Left kidney (tissue), 8 donors: ENCODE measurements at places on chromosomes 6 and 20.

DNA sequence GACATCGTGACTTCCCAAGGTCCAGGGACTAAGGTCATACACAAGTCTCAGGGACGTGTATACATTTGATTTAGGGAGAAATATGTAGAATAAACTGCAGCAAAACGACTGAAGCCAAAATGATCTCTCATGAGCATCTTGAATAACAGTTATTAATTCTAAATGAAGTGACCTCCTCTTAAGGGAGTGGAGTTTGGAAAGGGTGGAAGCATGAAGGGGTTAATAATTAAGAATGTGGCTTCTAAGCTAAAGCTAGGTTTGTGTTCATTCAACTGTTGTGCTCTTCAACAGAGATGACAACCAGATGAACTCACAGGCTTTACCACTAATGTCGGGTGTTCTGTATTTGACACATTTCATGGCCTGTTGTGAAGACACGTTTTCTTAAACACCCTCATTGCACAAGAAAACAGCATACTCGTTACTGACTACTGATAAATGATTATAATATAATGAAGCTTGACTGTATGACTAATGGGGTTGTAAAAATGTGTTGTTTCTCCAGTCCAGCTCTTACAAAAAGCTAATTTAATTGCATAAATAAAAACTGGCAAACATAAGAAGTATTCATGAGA, 1.5 kb downstream of the PPP1R14C start:
- no peak for DNase-seq

DNA sequence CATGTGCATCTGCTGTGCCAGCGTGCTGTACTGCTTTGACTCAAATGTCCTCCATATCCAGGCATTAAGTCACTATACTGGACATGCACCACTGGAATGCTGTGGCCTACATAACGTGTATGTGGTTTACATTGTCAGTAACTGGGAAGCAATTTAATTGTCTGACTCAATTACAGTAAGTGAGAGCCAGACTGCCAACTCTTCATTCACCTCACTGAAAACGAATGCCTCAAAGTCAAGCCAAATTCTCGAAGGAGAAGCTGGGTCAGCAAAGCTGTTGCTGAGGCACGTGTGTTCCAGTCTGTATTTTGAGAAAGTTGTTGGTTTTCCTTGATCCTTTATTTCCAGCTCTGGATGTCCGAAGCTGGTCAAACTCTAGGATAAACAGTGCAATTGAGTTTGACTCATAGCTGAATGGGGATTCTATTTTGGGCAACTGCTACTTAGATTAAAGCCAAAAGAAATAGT, 534.3 kb downstream of the COL12A1 start:
- no peak for DNase-seq

- DNase-seq: no peak
Observed at GRCh38 chr6:76633259-76633658, 560.8 kb upstream of the IMPG1 start.

DNA sequence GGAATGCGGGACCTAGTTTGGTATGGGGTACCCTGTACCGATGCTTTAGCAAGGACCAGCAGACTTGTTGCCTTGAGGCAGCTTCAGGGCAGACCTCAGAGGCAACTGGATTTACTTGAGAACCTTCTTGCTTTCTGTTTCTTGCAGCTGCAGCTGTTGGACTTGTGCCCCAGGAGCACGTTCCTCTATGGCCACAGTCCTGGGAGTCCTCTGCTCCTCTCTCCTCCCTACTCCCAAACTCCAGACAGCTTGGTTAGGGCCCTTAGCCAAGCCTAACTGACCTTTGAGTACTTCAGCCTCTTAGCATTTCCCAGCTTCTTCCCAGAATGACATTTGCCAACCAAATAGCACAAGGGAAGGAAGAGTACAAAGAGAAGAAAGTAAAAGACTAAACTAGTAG, 34.7 kb downstream of the GHRH start:
- DNase-seq: no peak

- DNase-seq: no peak
Observed at GRCh38 chr6:56279331-56280080, 32.1 kb upstream of the COL21A1 start.

GRCh38 chr6:80690551-80691131, 584.2 kb downstream of the BCKDHB start:
- DNase-seq: no peak

GRCh38 chr6:45854149-45854742, 161.4 kb downstream of the CLIC5 start:
- DNase-seq: no peak

GRCh38 chr6:135647521-135647920, 150.0 kb upstream of the AHI1 start:
- no peak for DNase-seq

DNA sequence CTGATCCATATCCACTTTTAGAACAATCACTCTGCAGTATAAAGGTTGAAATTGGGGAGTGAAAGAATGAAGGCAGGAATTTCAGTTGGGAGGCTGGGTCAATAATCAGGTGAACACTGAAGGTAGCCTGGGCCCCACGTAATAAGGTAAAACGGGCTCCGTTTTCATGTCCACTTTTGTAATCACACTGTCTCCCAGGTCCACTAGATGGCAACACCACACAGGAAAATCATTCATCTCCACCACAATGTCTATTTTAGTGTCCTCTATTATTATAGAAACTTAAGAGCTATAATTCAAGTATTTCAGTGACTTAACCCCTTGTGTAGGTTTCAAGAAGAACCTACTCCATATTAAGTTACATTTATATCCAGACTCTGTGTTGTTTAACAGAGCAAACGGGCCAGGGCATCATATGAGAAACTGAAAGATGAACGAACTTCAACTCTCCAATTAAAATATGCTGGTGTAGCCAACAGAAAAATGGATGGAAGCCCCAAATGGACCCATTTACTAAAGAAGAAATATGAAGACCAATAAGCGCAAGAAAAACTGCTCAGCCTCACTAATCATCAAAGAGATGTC, 45.9 kb upstream of the MC3R start:
- DNase-seq: no peak

DNA sequence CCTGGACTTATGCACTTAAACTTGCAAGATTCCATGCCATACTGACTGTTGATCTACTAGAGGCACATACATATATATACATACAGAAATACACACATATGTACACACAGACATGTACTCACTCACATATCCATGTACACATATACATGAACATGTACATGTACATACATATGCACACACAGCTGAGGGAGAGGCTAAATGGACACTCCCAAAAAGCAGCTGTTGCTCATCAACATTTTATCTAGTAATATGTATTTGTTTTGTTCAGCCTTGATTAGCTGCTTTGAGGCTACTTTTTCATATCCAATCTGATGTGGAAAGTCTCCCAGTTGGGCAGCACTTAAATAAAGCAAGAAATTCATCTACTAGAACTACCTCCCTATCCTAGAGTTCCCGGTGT, 33.7 kb upstream of the FBXL4 start:
- no peak for DNase-seq

DNA sequence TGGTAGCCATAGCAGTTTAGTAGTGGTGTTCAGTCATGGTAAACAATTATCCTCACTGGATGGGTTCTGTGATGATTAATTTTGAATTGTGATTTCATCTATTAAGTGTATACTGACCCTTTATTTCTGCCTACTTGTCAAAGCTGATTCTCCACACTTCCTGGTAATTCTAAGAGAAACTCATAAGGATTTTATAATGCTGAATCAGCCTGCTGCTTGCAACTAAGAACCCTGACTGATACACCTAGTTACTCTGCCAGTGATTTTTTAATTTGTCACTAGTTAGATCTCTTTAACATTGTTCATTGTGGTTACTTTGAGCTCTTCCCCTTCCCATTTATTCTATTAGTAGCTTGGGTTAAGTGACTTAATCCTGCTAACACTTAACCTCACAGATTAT, 8.6 kb downstream of the CDC40 start:
- no peak for DNase-seq

- no peak for DNase-seq
Observed at GRCh38 chr6:125102891-125103290, 50.7 kb upstream of the TPD52L1 start.

DNA sequence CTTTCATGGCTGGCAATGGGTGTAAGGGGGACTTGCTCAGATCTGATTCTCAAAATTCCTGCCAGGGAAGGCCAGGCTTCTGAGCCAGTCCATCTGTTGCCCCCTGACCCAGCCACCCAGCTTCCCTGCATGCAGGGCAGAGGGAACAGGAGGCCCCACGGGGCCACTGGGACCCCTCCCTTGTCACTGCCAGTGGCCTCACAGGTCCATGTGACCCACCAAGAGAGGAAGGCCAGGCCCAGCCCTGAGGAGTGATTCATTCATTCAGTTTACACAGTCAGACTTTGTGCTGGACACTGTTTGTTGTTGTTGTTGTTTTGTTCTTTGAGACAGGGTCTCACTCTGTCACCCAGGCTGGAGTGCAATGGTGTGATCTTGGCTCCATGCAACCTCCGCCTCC, 39.5 kb downstream of the UBE2V1 start:
- no peak for DNase-seq

DNA sequence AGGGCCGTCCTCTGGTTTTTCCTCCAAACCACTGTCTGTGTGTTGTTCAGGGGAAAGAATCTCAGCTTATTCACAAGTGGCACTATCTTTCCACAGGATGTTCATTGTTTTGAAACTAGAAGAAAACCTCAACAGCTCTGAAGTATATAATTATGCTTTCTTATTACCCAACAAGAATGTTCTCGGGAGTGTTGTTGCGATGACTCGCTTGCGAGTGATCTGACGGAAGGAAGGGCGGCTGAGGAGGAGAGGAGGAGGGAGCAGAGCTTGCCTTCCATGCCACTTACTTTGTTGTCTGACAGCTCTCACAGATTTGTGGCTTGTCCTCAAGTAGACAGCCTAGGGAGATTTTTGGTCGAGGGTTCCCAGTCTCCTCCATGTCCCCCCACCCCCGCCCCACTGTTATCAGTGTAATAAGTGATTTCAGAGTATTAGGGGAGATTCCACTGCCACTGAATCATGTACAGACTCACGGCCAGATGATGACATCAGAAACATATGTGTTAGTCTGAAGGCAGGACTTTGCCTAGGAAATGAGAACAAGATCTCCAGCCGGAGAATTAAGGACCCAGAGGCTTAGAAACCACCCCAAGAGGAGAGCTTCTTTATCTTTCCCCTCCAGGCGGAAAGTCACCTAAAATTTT, 80.7 kb upstream of the CCN6 start:
- no peak for DNase-seq

DNA sequence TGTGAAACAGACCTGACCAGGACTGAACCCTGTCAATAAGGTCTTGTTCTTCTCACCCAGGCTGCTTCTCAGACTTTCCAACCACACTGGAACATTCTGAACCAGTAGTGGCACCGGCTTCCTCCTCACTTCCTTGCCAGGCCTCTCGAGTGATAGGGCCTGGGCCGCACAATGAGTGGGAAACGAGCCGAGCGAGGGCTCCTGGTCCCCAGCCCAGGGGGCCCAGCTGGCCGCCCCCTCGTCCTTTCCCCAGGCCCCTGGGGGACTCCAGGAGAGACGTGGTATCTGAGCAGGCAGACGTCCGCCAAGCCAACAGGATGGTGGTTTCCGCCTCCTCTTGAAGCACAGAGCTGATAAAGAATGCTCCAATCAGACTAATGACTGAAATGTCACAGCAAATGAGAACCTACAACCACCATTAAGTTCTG, 117.9 kb downstream of the GMDS start:
- no peak for DNase-seq
